ENCODE measurements at places on chromosomes 6 and 20. TPM values are rescaled to one million over a fixed set of nuclear protein-coding genes. Genes with fewer than 3 reads are reported as not detected.

Gene ADGB
- not detected for total RNA-seq

DNA sequence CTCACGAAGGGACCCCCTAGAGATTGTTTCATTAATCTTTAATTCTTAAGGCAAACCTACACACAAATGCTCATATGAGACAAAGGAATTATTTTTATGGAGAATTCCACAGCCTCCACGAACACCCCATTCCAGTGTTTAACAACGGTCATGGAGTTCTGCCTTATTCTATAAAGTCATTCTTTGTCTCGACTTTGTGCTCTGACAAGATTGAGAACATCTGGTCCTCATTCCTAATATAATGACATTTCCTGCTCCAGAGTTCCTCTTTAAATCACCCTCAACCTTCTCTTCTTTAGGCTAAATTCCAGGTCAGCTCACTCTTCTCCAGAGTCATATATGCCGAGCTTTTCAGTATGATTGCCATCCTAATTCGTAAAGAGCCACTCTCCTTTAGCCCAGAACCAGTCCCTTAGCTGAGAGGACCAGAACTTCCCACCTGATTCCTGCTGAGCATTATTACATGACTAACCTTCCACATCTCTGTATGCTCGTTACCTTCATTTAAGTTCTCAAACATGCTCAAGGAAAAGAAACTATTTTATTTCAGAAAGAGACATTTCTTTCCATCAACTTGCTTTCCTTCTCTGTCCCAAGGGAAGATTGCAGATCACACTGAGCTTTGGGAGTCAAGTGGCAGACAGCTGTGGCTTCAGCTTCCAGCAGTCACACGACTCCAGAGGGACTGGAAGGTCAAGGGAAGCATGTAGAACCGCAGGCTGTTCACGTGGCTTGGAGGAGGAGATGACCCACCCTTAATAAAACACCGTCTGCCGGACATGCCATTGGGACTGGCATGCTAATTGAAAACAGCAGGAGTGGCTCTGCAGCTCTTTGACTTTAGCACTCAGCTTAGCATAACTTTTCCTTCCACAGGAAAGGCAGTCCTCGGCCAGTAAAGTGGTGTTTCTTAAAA is 467.1 kb upstream of the HSF2 start:
- peak overlapping the region; percentile 0 for H3K4me3 ChIP-seq
- no peaks in the 10 kb centered on the region for H3K36me3 ChIP-seq
- peaks cover 24% of the 10 kb centered on the region for H3K4me1 ChIP-seq
- DNase-seq = peak; percentile 75

DNA sequence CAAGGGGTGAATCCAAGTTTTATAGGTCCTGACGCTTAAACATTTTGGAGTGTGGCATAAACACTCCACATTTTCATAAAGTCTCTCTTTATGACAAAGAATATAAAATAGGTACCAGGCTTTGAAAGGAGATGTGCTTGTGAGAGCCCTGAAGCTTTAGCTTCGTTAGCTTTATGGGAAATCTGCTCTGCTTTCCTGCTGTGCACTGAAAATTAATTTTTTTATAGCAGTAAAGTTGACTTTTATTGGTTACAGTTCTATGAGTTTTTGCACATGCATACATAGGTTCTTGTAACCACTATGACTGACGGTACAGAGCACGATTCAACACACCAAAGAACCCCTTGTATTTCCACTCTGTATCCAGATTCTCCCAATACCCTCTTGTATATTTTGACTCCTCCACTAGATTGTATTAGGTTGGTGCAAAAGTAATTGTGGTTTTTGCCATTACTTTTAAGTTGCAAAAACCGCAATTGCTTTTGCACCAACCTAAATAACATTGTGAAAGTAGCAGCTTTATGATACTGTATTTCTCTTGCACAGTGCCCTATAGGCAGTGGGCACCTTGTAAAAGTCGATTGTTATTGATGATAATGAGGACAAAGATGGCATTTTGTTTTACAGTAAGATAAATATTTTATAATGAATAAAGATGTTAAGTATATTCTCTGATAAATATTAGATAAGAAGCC is 145.2 kb upstream of the AKIRIN2 start:
- H3K4me3 ChIP-seq = no peak overlapping the region
- H3K36me3 ChIP-seq = no peaks in the 10 kb centered on the region
- DNase-seq = no peak
- H3K27ac ChIP-seq = no peak overlapping the region
- peaks cover 4% of the 10 kb centered on the region for H3K4me1 ChIP-seq

DNA sequence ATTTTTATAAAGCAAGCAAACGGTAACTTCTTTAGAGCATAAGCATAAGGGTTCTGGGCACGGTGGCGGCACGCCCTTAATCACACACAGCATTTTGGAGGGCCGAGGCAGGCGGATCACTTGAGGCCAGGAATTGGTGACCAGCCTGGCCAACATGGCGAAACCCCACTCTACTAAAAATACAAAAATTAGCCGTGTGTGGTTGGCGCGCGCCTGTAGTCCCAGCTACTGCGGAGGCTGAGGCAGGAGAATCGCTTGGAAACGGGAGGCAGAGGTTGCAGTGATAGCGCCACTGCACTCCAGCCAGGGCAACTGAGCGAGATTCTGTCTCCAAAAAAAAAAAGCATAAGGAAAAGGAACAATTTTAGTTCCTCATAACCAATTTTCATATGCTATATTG is 2.6 kb downstream of the SENP6 start:
- H3K4me1 ChIP-seq = peaks cover 9% of the 10 kb centered on the region
- H3K27me3 ChIP-seq = no peaks in the 10 kb centered on the region
- H3K36me3 ChIP-seq = no peaks in the 10 kb centered on the region
- no peak overlapping the region for H3K27ac ChIP-seq
- peak overlapping the region; percentile 69 for H3K4me3 ChIP-seq
- DNase-seq = no peak

Gene CENPQ
- 31.1 TPM for total RNA-seq

GRCh38 chr6:117932676-117933075 is 25.6 kb downstream of the SLC35F1 start:
- H3K27ac ChIP-seq = no peak overlapping the region
- peaks cover 12% of the 10 kb centered on the region for H3K4me1 ChIP-seq
- no peaks in the 10 kb centered on the region for H3K36me3 ChIP-seq
- H3K4me3 ChIP-seq = no peak overlapping the region
- H3K27me3 ChIP-seq = no peaks in the 10 kb centered on the region

Gene CRIP3
- 21.3 TPM for total RNA-seq

Gene DPPA5
- not detected for total RNA-seq

- no peak for DNase-seq
- H3K36me3 ChIP-seq = no peaks in the 10 kb centered on the region
- no peaks in the 10 kb centered on the region for H3K4me1 ChIP-seq
- no peak overlapping the region for H3K4me3 ChIP-seq
- H3K27ac ChIP-seq = no peak overlapping the region
These were observed 179.6 kb upstream of the PTCHD4 start for GRCh38 chr6:48290595-48290994.

DNA sequence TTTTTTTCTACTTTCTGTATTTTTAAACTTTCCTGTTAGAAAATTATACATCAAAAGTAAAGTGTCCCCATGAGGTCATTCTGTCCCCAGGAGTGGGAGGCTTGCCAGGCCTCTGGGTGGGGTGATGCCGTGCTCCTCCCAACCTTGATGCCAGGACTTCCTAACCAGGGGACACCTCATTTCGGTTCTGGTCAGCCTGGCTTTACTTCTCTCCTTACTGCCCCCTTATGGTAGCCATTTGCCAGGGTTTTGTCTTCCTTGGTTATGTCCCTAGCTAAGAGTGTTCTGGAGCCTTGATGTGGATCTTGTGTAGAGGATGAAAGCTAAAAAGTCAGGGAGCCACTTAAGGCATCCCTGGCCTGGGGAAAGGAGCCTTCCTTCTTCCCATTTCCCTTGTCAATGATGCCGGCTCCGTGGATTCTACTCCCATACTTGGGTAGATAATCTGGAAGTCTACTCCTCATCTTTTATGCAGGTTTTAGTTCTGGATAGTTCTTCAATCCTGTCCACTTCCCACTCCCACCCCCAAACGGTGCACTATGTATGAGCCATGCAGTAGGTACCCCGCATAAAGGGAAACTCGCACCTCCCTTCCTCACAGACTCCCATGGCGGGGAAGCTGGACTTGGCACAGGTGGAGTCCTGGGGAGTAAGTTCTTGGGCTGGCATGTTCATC is 164.1 kb upstream of the SALL4 start:
- H3K27me3 ChIP-seq = no peaks in the 10 kb centered on the region
- no peaks in the 10 kb centered on the region for H3K36me3 ChIP-seq
- H3K27ac ChIP-seq = no peak overlapping the region
- H3K4me3 ChIP-seq = no peak overlapping the region
- peaks cover 12% of the 10 kb centered on the region for H3K4me1 ChIP-seq

Gene CRISP3
- total RNA-seq = not detected

- H3K27ac ChIP-seq = no peak overlapping the region
- no peaks in the 10 kb centered on the region for H3K36me3 ChIP-seq
- H3K4me1 ChIP-seq = no peaks in the 10 kb centered on the region
- H3K4me3 ChIP-seq = no peak overlapping the region
- no peaks in the 10 kb centered on the region for H3K27me3 ChIP-seq
- DNase-seq = no peak
These were observed 424.5 kb upstream of the FLRT3 start for GRCh38 chr20:14761903-14762302.

GRCh38 chr6:134253681-134254080 is 64.2 kb downstream of the SGK1 start:
- H3K4me1 ChIP-seq = no peaks in the 10 kb centered on the region
- H3K27ac ChIP-seq = peak overlapping the region; percentile 2
- no peaks in the 10 kb centered on the region for H3K36me3 ChIP-seq
- peak; percentile 77 for DNase-seq
- H3K27me3 ChIP-seq = no peaks in the 10 kb centered on the region

- no peak overlapping the region for H3K4me3 ChIP-seq
- H3K4me1 ChIP-seq = no peaks in the 10 kb centered on the region
- H3K27ac ChIP-seq = no peak overlapping the region
- no peaks in the 10 kb centered on the region for H3K27me3 ChIP-seq
These were observed 182.4 kb downstream of the DLL1 start for GRCh38 chr6:170108456-170108855.

Gene SLC32A1
- total RNA-seq = 0.04 TPM

DNA sequence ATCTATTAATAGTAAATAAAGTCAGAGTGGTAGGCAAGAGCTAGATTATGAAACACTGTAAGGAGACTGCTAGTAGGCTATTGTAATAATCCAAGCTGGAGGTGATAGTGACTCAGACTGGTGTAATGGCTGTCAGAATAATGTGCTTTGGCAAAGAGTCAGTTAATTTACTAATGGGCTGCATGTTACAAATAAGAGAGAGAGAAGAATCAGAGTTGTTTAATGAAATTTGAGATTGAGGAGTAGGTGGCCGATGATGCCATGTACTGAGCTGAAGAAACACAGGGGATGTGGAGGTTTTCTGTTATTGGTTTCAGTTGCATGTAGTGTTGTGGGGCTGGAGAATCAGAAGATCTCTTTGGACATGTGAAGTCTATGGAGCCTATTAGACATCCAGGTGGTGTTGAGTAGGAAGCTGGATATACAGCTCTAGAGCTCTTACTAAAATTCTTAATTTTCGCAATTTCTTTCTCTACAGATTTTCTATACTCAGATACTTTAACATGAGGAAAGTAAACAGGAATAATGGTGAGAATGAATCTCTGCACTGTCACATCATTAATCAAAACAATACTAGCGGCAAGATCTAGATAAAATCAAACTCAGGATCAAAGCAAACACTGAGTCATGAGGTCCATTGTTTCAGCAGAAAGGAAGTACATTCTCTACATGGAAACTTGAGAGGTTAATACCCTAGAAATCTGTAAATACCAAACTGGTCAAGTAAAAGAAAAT is 167.7 kb downstream of the SIM1 start:
- no peaks in the 10 kb centered on the region for H3K36me3 ChIP-seq
- DNase-seq = no peak
- H3K4me3 ChIP-seq = no peak overlapping the region
- peaks cover 7% of the 10 kb centered on the region for H3K4me1 ChIP-seq
- no peaks in the 10 kb centered on the region for H3K27me3 ChIP-seq

Gene CEP250
- total RNA-seq = 33.0 TPM

Gene TGM2
- 0.22 TPM for total RNA-seq

GRCh38 chr6:20856681-20857288 is 322.5 kb downstream of the CDKAL1 start:
- no peak for DNase-seq
- H3K4me3 ChIP-seq = no peak overlapping the region
- H3K27ac ChIP-seq = no peak overlapping the region
- peaks cover 3% of the 10 kb centered on the region for H3K4me1 ChIP-seq
- no peaks in the 10 kb centered on the region for H3K27me3 ChIP-seq

DNA sequence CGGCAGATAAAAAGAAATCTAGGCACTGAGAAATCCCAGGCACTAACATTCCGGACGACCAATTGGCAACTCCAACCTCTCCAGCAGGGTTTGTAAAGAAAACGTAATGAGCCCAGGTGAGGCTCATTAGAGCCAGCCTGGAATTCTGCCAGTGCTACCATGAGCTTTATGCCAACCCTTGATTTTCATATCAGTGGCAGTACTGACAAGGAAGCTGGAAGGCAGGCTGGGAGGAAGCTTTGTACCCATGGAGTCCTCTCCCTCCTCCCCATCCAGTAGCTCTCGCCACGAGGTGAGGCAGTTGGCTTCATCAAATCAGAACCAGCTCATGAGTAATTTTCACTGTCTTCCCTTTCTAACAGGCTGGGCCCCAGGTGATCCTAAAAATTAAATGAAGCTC is 250.2 kb downstream of the ZNF217 start:
- H3K27ac ChIP-seq = no peak overlapping the region
- H3K27me3 ChIP-seq = no peaks in the 10 kb centered on the region
- no peak for DNase-seq
- H3K36me3 ChIP-seq = no peaks in the 10 kb centered on the region
- no peak overlapping the region for H3K4me3 ChIP-seq
- no peaks in the 10 kb centered on the region for H3K4me1 ChIP-seq

Gene DEFB124
- not detected for total RNA-seq

DNA sequence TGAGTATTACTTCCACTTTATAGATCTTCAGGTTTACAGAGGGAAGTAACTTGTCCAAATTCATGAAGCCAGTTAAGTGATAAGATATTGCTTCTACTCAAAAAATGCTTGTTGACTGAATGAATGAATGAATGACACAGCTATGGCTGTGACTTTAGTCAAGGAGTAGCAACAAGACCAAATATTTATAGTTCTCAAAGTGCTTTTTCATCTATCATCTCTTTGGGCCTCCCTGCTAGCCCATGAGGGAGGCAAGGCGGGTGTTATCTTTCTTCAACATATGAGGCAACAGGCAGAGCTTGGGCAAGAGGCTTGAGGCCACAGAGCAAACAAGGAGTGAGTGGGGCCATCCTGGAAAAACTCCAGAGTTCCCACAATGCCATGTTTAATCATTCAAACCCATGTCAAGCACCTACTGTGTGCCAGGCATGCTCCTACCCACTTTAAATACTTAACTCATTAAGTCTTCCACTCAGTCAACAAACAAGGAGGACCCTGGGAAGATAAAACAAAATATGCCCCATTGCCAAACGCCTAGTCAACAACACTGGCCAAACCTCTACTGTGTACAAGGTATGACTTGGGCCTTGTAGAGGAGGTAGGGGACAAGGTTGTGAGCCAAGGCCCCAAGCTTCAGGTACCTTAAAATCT is 15.9 kb downstream of the BCL2L1 start:
- H3K4me3 ChIP-seq = no peak overlapping the region
- peaks cover 4% of the 10 kb centered on the region for H3K36me3 ChIP-seq
- no peaks in the 10 kb centered on the region for H3K27me3 ChIP-seq
- peaks cover 14% of the 10 kb centered on the region for H3K4me1 ChIP-seq
- no peak for DNase-seq

GRCh38 chr6:14290772-14291330 is 173.3 kb downstream of the CD83 start:
- H3K27me3 ChIP-seq = no peaks in the 10 kb centered on the region
- H3K4me1 ChIP-seq = no peaks in the 10 kb centered on the region
- H3K27ac ChIP-seq = no peak overlapping the region
- no peak overlapping the region for H3K4me3 ChIP-seq
- no peak for DNase-seq

Data from neural progenitor cell (in vitro differentiated cells).